ENCODE measurements at places on chromosomes 1 and 21. TPM values are rescaled to one million over a fixed set of nuclear protein-coding genes. Genes with fewer than 3 reads are reported as not detected.
A peak's percentile ranks its signal among the peaks of the same experiment; 100 is the strongest.

DNA sequence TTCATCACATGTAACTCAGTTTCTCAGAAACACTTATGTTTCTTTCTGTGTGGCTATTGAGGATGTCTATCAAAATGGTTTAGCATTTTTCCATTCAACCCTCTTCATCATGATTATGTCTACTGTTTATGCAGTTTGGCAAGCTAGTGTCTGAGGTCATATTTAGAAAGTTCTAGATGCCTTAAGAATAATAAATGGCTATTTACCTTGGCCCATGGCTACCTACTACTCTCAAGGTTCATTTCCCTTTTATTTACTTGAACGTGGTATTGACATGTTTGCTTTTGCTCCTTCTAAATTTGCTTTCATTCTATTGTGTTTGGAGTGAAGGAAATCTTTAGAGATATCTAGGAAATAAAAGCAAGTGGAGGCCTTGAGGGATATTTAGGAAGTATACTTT lies 193.7 kb upstream of the OLFM3 start:
- peaks cover 2% of the 10 kb centered on the region for H3K27me3 ChIP-seq
- DNase-seq = no peak
- H3K36me3 ChIP-seq = no peaks in the 10 kb centered on the region
- no peaks in the 10 kb centered on the region for H3K4me1 ChIP-seq
- no peak overlapping the region for H3K4me3 ChIP-seq

DNA sequence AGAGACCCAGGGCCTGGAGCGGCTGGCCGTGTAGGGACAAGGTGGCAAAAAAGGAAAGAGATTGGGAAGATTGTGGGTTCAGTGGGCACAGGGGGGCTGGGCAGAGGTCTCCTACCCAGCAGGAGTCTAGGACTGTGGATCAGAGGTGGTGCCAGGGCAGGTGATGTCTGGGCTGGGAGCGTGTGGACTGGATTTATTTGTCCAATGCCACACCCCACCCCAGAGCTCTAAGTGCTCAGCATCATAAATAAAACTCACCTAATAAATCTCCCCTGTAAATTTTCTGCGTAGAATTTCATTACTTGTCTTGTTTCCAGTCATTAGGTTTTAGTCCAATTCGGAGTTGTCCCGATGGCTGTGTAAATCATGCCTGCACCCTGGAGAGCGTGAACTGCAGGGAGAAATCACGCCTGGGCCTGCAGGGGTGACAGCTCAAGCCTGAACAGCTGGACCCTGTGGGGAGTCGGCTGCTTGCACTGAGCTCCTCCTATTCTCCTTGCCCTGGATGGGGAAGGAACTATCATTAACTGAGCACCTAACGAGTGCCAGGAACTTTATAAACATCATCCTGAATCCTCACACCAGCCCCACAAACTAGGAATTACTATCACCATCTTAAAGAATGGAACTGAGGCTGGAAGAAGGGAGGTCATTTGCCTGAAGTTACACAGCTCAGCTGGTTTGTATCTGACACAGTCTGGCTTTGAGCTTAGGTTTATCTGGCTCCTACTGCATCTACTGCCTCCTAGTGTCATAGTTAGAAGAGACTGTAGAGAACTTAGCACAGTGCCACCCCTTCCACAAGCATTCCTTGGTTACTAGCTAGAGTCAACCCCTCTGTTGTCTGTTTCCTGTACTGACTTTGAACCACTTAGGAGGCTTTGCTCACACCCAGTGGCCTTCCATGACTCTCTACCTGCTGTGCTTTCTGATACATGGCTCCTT lies 25.0 kb upstream of the POU3F1 start:
- peaks cover 18% of the 10 kb centered on the region for H3K27me3 ChIP-seq
- no peak overlapping the region for H3K27ac ChIP-seq
- H3K4me1 ChIP-seq = no peaks in the 10 kb centered on the region
- no peaks in the 10 kb centered on the region for H3K36me3 ChIP-seq
- peak; percentile 8 for DNase-seq
- H3K4me3 ChIP-seq = no peak overlapping the region

DNA sequence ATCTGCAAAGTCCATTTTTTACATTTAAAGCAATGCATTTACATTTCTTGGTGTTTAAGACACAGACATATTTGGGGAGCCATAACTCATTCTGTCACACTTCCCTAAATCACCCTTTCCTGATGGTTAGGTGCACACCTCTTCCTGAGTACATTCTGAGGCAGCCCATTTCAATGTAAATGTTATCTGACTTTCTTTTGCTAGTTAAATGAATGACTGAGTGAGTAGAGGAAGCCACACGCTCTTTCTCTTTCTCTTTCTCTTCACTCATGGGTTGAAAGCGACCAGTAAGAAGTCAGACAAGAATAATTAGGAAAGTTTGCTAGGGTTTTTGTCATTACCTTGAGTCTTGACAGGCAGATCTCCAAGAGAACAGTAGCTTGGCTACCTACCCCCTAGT lies 143.1 kb downstream of the S1PR1 start:
- no peaks in the 10 kb centered on the region for H3K36me3 ChIP-seq
- no peaks in the 10 kb centered on the region for H3K4me1 ChIP-seq
- H3K27me3 ChIP-seq = no peaks in the 10 kb centered on the region
- H3K27ac ChIP-seq = no peak overlapping the region
- no peak overlapping the region for H3K4me3 ChIP-seq

- no peak for DNase-seq
- H3K27ac ChIP-seq = peak overlapping the region; percentile 85
- H3K27me3 ChIP-seq = no peaks in the 10 kb centered on the region
- no peaks in the 10 kb centered on the region for H3K36me3 ChIP-seq
- no peak overlapping the region for H3K4me3 ChIP-seq
These were observed 3.9 kb downstream of the POFUT2 start for GRCh38 chr21:45283611-45284455.

Gene VSIG8
- not detected for total RNA-seq

DNA sequence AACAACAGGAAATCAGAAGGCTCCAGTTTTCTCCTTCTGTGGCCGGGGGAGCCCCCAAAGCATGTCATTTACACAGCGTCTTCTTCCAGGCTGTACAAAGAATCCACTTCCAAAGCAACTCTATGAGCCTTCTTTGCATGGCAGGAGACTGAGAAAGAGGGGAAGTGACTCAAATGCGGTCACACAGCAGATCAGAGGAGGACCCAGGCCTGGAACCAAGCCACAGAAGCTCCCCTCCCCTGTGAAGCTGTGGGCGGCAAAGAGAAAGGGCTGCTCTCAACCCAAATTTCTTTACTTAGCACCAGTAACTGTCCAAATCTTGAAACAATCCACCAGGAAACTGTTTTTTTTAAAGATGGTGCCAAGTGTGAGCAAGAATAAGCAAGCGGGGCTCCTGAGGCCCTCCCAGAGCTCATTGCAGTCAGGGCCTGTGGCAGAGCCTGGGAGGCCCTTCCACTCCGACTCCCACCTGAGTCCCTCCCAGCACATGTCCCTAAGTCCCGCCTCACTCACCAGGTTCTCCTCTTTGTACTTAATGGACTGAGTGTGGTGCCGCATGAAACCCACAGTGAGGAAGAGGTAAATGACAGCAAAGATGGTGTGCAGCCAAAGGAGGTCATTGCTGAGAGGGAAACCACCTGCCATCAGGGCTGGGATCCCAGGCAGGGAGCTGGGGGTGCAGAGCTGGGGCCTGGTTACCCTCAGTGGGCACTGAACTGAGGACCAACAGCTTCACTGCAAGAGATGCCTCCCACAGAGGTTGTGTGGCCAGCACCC lies 15.9 kb downstream of the TMEM63A start:
- no peaks in the 10 kb centered on the region for H3K27me3 ChIP-seq
- peaks cover 95% of the 10 kb centered on the region for H3K36me3 ChIP-seq
- peak overlapping the region; percentile 67 for H3K4me3 ChIP-seq
- peak overlapping the region; percentile 82 for H3K27ac ChIP-seq

- H3K4me1 ChIP-seq = no peaks in the 10 kb centered on the region
- no peak overlapping the region for H3K27ac ChIP-seq
- H3K27me3 ChIP-seq = peaks cover 64% of the 10 kb centered on the region
- no peak overlapping the region for H3K4me3 ChIP-seq
- DNase-seq = no peak
- no peaks in the 10 kb centered on the region for H3K36me3 ChIP-seq
These were observed 23.4 kb downstream of the NFASC start for GRCh38 chr1:204894031-204894430.

- H3K36me3 ChIP-seq = no peaks in the 10 kb centered on the region
- no peak for DNase-seq
- H3K27me3 ChIP-seq = peaks cover 11% of the 10 kb centered on the region
- H3K27ac ChIP-seq = no peak overlapping the region
These were observed 76.6 kb downstream of the NGF start for GRCh38 chr1:115261496-115261895.

DNA sequence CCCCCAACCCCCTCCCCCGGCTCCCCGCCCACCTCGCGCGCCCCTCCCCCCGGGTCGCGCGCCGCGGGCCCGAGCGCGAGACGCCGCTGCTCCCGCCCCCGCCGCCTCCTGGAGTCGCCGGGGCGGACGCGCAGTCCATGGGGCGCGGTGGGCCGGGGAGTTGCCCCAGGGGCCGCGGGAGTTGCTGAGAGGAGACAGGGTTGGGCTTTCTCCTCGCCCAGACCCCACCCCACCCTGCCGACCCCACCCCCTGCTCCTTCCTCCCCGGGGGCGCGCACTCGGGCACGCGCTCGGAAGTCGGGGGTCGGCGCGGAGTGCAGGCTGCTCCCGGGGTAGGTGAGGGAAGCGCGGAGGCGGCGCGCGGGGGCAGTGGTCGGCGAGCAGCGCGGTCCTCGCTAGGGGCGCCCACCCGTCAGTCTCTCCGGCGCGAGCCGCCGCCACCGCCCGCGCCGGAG lies at the start of gene LAMC1:
LAMC1 (plus strand) TSS at position 275 of the 455 bp plus-strand sequence. CDS start 297 bp downstream, outside the sequence.
- H3K27me3 ChIP-seq = peaks cover 74% of the 10 kb centered on the region
- peak within 1 kb of the TSS; percentile 72 for H3K4me3 ChIP-seq
- H3K27ac ChIP-seq = peak within 1 kb of the TSS; percentile 43
- peaks cover 18% of the 10 kb centered on the region for H3K36me3 ChIP-seq

Gene LCE1C
- not detected for total RNA-seq

Gene DNAH14
- total RNA-seq = not detected

- no peak for DNase-seq
- H3K36me3 ChIP-seq = no peaks in the 10 kb centered on the region
- H3K27me3 ChIP-seq = no peaks in the 10 kb centered on the region
- peak overlapping the region; percentile 62 for H3K4me3 ChIP-seq
These were observed 234.0 kb upstream of the IRF2BP2 start for GRCh38 chr1:234843946-234844345.

GRCh38 chr1:190453550-190453949 lies 24.1 kb downstream of the BRINP3 start:
- no peak overlapping the region for H3K4me3 ChIP-seq
- no peaks in the 10 kb centered on the region for H3K4me1 ChIP-seq
- DNase-seq = no peak
- H3K27me3 ChIP-seq = no peaks in the 10 kb centered on the region
- no peak overlapping the region for H3K27ac ChIP-seq

Gene LHX8
- total RNA-seq = not detected

- H3K27ac ChIP-seq = no peak overlapping the region
- DNase-seq = no peak
- H3K4me3 ChIP-seq = no peak overlapping the region
- H3K36me3 ChIP-seq = no peaks in the 10 kb centered on the region
- peaks cover 4% of the 10 kb centered on the region for H3K4me1 ChIP-seq
These were observed 208.8 kb upstream of the JUN start for GRCh38 chr1:58992643-58993042.

GRCh38 chr1:155970531-155971167 lies 7.7 kb downstream of the ARHGEF2 start:
- H3K4me3 ChIP-seq = peak overlapping the region; percentile 79
- no peak for DNase-seq
- H3K27me3 ChIP-seq = no peaks in the 10 kb centered on the region
- H3K4me1 ChIP-seq = peaks cover 98% of the 10 kb centered on the region

- H3K36me3 ChIP-seq = no peaks in the 10 kb centered on the region
- peaks cover 6% of the 10 kb centered on the region for H3K4me1 ChIP-seq
- H3K4me3 ChIP-seq = no peak overlapping the region
These were observed 6.2 kb downstream of the ADAMTSL4 start for GRCh38 chr1:150555198-150555970.

DNA sequence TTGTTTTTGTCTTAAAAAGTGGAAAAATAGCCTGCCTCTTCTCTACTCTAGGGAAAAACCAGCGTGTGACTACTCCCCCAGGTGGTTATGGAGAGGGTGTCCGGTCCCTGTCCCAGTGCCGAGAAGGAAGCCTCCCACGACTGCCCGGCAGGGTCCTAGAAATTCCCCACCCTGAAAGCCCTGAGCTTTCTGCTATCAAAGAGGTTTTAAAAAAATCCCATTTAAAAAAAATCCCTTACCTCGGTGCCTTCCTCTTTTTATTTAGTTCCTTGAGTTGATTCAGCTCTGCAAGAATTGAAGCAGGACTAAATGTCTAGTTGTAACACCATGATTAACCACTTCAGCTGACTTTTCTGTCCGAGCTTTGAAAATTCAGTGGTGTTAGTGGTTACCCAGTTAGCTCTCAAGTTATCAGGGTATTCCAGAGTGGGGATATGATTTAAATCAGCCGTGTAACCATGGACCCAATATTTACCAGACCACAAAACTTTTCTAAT lies 35.0 kb upstream of the TDRD10 start:
- no peaks in the 10 kb centered on the region for H3K36me3 ChIP-seq
- H3K27ac ChIP-seq = peak overlapping the region; percentile 63
- no peak overlapping the region for H3K4me3 ChIP-seq
- no peak for DNase-seq
